ENCODE measurements at places on chromosomes 6 and 20.

GRCh38 chr6:5590187-5590586, 328.9 kb downstream of the FARS2 start:
- DNase-seq = no peak

- DNase-seq = no peak
Observed at GRCh38 chr6:111263837-111264236, 176.5 kb downstream of the SLC16A10 start.

- DNase-seq = no peak
Observed at GRCh38 chr6:169288591-169288990, 34.9 kb upstream of the THBS2 start.

GRCh38 chr20:58377766-58378401, 11.1 kb upstream of the VAPB start:
- no peak for DNase-seq

Data from activated naive CD4-positive, alpha-beta T cell (primary cell).